ENCODE measurements at places on chromosomes 11 and 22.

DNA sequence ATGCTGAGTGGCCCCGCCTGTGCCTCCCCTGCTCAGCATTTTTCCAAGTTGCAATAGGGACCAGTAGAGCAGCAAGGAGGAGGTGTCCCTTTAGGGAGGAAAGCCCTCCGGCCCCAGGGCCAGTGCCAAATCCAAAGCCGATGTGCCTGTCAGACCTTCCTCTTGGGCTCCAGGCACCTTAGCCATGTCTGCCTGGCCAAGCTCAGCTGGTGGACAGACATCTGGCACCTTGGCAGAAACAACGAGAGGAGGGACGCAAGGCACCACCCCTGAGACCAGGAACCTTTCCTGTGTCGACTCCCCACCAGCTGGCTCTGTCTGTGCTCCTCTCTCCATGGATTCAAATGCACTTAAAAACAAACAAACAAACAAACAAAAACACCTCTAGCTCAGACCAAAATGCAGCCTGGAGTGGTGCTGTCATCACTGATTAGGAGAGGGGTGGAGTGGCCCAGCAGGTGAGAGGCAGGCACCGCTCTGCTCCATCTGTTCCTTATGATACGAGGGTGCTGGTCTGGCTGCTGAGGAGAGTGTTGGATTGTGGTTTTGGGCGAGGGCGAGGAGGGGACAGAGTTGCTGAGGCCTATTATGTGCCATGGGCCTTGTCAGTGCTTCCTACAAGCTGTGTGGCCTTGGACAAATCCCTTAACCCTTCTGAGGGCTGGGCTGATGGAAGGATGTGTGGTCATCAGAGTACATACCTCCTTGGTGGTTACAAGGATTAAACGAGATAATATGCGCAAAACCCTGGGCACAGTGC is 46.2 kb downstream of the TP53I11 start:
- peak; percentile 80 for DNase-seq

- DNase-seq: no peak
These were observed 174.9 kb upstream of the C11orf87 start for GRCh38 chr11:109247071-109247470.

GRCh38 chr11:117678658-117679406 is 118.2 kb downstream of the DSCAML1 start:
- DNase-seq: no peak

GRCh38 chr11:102530558-102530957 is at the start of gene MMP7:
Gene MMP7 (minus strand): TSS chr11:102530747. CDS start chr11:102530700, 47 bp downstream.
- DNase-seq: peak; percentile 38

DNA sequence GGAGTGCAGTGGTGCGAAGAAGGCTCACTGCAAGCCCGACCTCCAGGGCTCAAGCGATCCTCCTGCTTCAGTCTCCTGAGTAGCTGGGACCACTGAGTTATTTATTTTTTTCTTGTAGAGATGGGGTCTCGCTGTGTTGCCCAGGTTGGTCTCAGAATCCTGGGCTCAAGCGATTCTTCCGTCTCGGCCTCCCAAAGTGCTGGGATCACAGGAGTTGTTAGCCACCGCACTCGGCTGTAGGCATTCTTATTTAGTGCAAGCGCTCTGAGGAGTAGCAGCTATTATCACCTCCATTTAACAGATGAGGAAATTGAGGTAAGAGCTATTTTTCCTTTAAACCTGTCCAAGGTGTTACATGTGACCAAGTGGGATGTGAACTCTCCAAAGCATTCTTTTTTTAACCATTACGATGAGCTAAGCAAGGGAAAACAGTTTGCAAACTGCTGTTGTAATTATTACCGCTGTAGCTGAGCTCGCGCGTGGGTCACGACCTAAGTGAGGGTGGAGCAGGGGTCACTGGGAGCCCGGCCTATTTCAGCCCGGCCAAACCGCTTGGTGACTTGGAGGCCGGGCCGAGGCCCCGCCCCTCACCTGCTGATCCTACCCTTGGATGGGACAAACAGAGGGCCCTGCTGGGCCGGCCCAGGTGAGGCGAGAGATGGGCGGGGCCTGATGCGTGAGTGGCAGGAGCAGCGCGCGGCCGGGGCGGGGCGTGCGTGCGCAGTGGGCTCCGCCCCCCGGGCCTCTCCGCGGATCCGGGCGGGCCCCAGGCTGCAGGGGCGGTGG is 449 bp upstream of the KREMEN1 start:
- peak; percentile 89 for DNase-seq

DNA sequence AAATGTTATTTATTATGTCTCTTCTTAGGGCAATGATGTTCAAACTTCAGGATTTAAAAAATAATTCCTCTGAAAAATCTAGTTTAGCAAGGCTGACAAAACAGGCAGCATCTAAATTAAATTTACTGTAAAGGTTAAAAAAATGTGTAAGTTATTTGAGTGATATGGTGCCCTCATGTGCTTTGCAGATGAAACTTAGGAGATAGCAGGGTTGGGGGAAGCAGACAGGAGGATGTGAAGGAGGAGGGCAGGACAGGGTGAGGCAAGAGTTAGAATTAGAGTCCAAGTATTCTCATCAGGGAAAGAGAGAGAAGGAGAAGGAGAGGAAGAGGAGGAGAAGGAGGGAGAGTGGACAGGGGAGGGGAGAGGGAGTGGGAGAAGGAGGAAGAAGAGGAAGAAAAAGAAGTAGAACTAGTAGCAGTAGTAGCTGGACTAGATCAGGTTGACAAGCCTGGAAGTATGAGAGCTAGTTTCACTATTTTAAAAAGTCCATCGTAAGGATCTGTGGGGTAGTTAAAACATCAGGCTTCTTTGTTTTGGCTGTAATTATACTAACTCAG is 141.2 kb upstream of the SESN3 start:
- DNase-seq: peak; percentile 73

- peak; percentile 69 for DNase-seq
These were observed 35.6 kb downstream of the SERPINH1 start for GRCh38 chr11:75597636-75598035.

DNA sequence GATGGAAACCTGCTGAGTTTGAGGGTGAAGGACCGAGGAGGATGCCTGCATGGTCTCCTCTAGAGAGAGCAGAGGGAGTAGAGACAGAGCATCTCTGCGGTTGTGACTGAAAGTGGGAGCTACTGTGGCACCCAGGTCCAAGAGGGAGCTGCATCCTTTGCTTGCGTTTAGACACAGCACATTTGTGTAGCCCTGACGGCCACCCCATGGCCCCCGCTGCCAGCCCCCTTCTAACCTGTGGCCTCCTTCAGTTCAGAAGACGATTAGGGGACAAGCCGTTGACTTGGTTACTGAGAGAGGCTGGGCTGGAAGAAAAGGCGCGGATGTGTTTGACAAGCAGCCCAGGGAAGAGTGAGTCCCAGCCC is 690.9 kb downstream of the BRD1 start:
- DNase-seq: no peak

GRCh38 chr11:6621711-6622211 is 2.5 kb upstream of the TPP1 start:
- no peak for DNase-seq

DNA sequence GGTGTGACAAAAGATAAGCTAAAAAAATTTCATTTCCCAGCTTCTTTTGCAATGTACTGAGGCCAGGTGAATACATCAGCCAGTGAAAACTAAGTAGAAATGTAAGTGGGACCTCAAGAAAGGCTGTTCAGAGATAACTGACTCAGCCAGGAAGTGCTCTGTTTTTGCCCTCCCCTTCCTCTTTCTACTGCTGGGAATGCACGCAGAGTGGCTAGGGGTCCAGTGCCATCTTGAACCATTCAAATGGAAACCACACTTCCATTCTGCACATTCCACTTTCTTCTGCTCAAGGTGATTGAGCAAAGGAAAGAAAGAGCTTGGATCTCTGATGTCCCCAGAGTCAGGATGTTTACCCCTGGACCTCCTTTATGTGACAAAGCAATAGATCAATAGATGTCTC is 27.8 kb upstream of the LMO2 start:
- peak; percentile 64 for DNase-seq

DNA sequence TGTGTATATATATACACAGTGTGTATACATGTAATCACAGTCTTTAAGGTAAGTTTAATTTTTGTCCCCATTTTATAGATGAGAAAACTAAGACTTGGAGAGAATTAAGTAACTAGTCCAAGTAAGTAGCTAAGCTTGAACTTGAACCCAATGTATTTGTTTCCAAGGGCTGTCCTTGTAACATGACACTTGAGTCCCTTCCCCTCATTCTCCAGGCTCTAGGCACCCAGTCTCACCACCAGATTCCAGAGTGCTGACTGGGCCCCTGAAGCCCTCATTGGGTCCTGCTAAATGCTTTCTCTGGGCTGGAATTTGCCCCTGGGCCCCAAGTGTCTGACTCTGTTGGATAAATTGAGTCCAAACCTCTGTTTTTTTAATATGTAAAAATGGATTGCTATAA is 45.5 kb downstream of the ADM start:
- no peak for DNase-seq

GRCh38 chr11:14927146-14927545 is 35.1 kb upstream of the CYP2R1 start:
- no peak for DNase-seq

DNA sequence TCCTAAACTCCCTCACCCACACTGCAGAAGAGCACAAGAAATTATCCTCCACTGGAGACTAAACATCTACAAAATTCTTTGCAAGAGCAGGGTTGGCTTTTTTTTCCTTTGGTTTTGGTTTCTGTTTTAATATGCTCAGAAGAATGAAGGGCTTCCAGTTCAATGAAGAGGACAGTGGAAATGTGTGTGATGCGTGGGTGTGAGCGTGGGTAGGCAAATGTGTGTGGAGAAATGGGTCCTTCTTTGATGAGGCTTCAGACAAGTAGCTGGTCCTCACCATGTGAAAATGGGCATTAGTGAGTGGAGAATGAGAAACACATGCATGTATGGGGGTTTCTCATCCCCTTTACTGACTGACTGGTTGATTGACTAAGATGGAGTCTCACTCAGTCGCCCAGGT is 263.3 kb upstream of the SYN3 start:
- no peak for DNase-seq

DNA sequence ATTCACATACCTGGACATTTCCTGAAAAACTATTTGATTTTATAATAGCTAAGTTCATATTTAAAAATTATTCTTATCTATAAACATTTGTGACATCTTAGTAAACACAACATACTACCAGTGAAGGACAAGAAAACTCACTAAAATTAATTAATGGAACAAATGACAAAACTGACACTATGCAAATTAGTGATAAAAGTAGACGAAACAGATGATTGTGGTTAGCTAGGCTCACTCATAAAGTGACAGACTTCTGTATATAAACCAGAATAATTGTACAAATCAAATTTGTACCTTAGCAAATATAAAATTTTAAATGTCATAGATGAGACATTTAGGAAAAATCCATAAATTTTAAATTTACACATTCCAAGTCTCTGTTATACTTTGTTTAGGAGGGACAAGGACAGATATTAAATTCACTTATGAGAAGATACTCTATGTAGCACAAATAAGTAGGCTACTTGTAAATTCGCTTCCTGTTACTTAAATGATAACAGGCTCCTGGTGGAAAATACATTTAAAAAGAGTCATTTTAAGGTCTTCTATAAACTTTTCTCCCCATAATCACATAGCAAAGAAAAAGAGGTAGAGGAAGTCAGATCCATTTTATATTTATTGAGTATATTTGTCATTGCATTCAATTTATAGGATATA is 81.2 kb downstream of the KIF18A start:
- DNase-seq: no peak

DNA sequence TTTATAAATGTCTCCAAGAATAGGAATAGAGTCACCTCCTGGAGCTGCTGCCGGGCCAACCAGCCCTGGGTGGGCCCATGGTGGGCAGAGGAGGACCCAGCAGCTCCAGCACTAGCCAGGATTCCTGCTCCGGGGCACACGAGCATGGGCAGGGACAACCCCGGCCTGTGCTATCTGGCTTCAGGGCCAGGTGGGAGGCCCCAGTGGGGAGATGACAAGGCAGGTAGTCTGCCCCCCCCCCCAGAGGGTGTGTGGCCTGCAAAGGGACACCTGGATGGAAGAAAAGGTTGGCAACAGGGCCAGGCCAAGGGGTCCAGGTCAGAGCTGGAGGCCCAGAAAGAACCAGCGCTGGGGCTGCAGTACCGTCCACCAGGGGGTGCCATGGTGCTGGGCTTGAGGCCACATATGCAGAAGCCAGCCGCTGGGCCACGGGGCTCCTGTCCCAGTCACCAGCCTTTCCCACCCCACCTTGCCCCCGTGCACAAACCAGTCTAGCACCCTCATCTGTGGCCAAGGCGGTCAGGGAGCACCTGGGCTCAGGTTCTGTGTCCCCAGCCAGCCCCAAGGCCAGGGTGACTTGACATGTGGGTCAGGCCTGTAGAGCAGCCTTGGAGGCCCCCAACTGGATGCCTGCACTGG is 3.4 kb downstream of the TSPAN32 start:
- DNase-seq: peak; percentile 89

GRCh38 chr11:115716601-115717529 is 212.7 kb upstream of the CADM1 start:
- DNase-seq: peak; percentile 20

GRCh38 chr11:134331354-134332188 is at the start of gene GLB1L2:
Gene GLB1L2 (plus strand): TSS chr11:134331988. CDS start chr11:134332062, 74 bp downstream.
- DNase-seq: peak; percentile 82

All from hematopoietic multipotent progenitor cell treated with erythropoietin and hydrocortisone succinate and interleukin-3 and kit ligand, for 4 days (in vitro differentiated cells).